GM12878 (cell line): ENCODE measurements at places on chromosomes 1 and 21. TPM values are rescaled to one million over a fixed set of nuclear protein-coding genes. Genes with fewer than 3 reads are reported as not detected.

The ANKRD34A gene
- 3.5 and 5.2 TPM in 2 replicates for total RNA-seq

The RGL1 gene
- 18.6 and 20.6 TPM in 2 replicates for total RNA-seq

The PTPRF gene
- total RNA-seq = 1.1 and 1.2 TPM in 2 replicates

The TAS1R1 gene
- 0.11 TPM in 1 of 2 replicates, not detected in the other for total RNA-seq

The RHCE gene
- 0.18 TPM in 1 of 2 replicates, not detected in the other for total RNA-seq

The MTMR11 gene
- total RNA-seq = 0.45 and 1.1 TPM in 2 replicates

The HES3 gene
- not detected in 2 replicates for total RNA-seq

The AQP10 gene
- not detected in 2 replicates for total RNA-seq

The LIN28A gene
- total RNA-seq = 0.58 and 0.59 TPM in 2 replicates

The C1QB gene
- 0.19 and 0.62 TPM in 2 replicates for total RNA-seq

The SLC9C2 gene
- not detected in 2 replicates for total RNA-seq

The SYT14 gene
- total RNA-seq = not detected in 2 replicates

The PROK1 gene
- not detected in 2 replicates for total RNA-seq

The CD1E gene
- not detected in 2 replicates for total RNA-seq

The TMEM61 gene
- total RNA-seq = not detected in 2 replicates

The TMEM52 gene
- total RNA-seq = not detected in 2 replicates

The FOXO6 gene
- total RNA-seq = 0.13 TPM in 1 of 2 replicates, not detected in the other

The CLCA1 gene
- 0.13 and 0.27 TPM in 2 replicates for total RNA-seq

The NBPF4 gene
- not detected in 2 replicates for total RNA-seq

The LIPI gene
- not detected in 2 replicates for total RNA-seq

The KRTAP21-2 gene
- total RNA-seq = not detected in 2 replicates

The HNRNPCL1 gene
- not detected in 2 replicates for total RNA-seq

The IKBKE gene
- 30.0 and 33.4 TPM in 2 replicates for total RNA-seq

The PADI3 gene
- not detected in 2 replicates for total RNA-seq

The SPATA21 gene
- 0.05 TPM in 2 replicates for total RNA-seq

The PI4KB gene
- 56.8 and 58.5 TPM in 2 replicates for total RNA-seq

The CDK11B gene
- total RNA-seq = 24.0 and 24.2 TPM in 2 replicates

The NFASC gene
- total RNA-seq = 0.16 and 0.23 TPM in 2 replicates

The PBX1 gene
- 0.28 and 0.43 TPM in 2 replicates for total RNA-seq

The KIF17 gene
- total RNA-seq = 0.10 and 0.45 TPM in 2 replicates

The TPTE gene
- total RNA-seq = not detected in 2 replicates

The SLC1A7 gene
- not detected in 2 replicates for total RNA-seq

The LRRC53 gene
- total RNA-seq = not detected in 2 replicates

The DIO1 gene
- total RNA-seq = not detected in 2 replicates

The ADGRL2 gene
- total RNA-seq = 0.43 and 0.51 TPM in 2 replicates

The TRIM58 gene
- total RNA-seq = not detected in 2 replicates

The CSF3R gene
- 0.13 TPM in 1 of 2 replicates, not detected in the other for total RNA-seq

The OR2L2 gene
- total RNA-seq = not detected in 2 replicates

The SPRR2E gene
- not detected in 2 replicates for total RNA-seq

The THEM5 gene
- total RNA-seq = not detected in 2 replicates

The EPHB2 gene
- total RNA-seq = 2.0 and 3.3 TPM in 2 replicates

The DCST1 gene
- not detected in 2 replicates for total RNA-seq

The NUAK2 gene
- 3.0 TPM in 2 replicates for total RNA-seq

The IGSF9 gene
- total RNA-seq = not detected in 2 replicates

The TMEM269 gene
- 0.13 and 0.18 TPM in 2 replicates for total RNA-seq

The RPS6KA1 gene
- 115 and 116 TPM in 2 replicates for total RNA-seq

The HCRTR1 gene
- not detected in 2 replicates for total RNA-seq

The LENEP gene
- total RNA-seq = 0.40 and 0.64 TPM in 2 replicates

The SCMH1 gene
- total RNA-seq = 27.5 and 30.8 TPM in 2 replicates

The ILDR2 gene
- 5.3 and 5.4 TPM in 2 replicates for total RNA-seq

The SAMD11 gene
- total RNA-seq = not detected in 2 replicates

The NECTIN4 gene
- 4.0 and 5.6 TPM in 2 replicates for total RNA-seq

The CFHR4 gene
- total RNA-seq = not detected in 2 replicates

The EDN2 gene
- 0.74 and 0.98 TPM in 2 replicates for total RNA-seq

The SLC35E2B gene
- total RNA-seq = 33.7 and 36.7 TPM in 2 replicates

The TNFRSF1B gene
- 78.8 and 87.2 TPM in 2 replicates for total RNA-seq

The CA6 gene
- total RNA-seq = not detected in 2 replicates

The FASLG gene
- 0.10 and 0.21 TPM in 2 replicates for total RNA-seq

The PCBP3 gene
- 0.27 and 0.46 TPM in 2 replicates for total RNA-seq

The ADAMTS5 gene
- not detected in 2 replicates for total RNA-seq
